Thoracic aorta (tissue), 2 donors: ENCODE measurements at places on chromosomes 2 and 18. TPM values are rescaled to one million over a fixed set of nuclear protein-coding genes. Genes with fewer than 3 reads are reported as not detected.

Gene CFAP221
- total RNA-seq: 0.56 TPM

- H3K36me3 ChIP-seq: peaks cover 4% of the 10 kb centered on the region
- H3K4me1 ChIP-seq: peaks cover 5% of the 10 kb centered on the region
- no peak overlapping the region for H3K4me3 ChIP-seq
- H3K27me3 ChIP-seq: no peaks in the 10 kb centered on the region
- no peak for DNase-seq
- no peak overlapping the region for H3K27ac ChIP-seq
Measured at GRCh38 chr2:69493268-69493667, 56.0 kb upstream of the NFU1 start.

DNA sequence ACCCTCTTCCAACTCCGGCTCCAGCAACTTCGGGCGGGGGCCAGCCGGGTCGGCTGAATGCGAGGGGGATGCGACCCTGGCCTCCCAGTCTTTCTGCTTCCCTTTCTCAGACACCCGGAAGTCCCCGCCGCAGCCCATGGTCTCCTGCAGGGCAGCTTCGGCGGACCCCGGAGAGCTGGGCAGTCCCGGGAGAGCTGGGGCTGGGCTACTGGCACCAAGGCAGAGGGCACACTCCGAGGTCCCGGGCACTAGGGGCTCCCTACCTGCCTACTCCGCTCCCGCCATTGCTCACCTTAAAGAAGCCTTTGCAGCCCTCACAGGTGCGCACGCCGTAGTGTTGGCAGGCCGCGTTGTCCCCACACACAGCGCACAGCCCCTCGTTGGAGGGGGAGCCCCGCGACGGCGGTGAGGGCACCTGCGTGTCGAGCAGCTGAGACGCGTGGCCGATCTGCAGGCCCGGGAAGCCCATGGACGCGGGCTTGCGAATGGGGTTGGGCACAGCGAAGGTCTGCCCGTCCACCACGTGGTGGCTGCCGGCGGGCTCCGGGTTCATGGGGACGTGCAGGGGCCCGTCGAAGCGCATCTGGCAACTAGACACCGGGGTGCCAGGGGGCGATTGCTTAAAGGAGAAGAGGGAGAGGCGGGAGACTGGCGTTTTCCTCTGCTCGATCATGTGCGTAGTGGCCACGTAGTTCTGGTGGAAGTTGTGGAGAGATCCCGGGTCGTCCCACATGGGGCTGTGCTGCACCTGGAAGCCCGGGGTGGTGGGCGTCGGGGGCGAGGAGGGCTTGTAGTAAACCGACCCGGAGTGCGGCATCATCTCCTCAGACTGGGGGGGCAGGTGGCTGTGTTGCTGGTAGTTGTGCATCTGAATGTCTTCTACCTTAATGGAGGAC is 3.2 kb downstream of the NR4A2 start:
- H3K36me3 ChIP-seq: no peaks in the 10 kb centered on the region
- no peak overlapping the region for H3K27ac ChIP-seq
- no peaks in the 10 kb centered on the region for H3K4me1 ChIP-seq
- DNase-seq: no peak

Gene CRYBA2
- not detected for total RNA-seq

- no peaks in the 10 kb centered on the region for H3K4me1 ChIP-seq
- H3K36me3 ChIP-seq: no peaks in the 10 kb centered on the region
Measured at GRCh38 chr18:59029663-59030429, 109.8 kb upstream of the SEC11C start.
